ENCODE measurements at places on chromosomes 2 and 18.

DNA sequence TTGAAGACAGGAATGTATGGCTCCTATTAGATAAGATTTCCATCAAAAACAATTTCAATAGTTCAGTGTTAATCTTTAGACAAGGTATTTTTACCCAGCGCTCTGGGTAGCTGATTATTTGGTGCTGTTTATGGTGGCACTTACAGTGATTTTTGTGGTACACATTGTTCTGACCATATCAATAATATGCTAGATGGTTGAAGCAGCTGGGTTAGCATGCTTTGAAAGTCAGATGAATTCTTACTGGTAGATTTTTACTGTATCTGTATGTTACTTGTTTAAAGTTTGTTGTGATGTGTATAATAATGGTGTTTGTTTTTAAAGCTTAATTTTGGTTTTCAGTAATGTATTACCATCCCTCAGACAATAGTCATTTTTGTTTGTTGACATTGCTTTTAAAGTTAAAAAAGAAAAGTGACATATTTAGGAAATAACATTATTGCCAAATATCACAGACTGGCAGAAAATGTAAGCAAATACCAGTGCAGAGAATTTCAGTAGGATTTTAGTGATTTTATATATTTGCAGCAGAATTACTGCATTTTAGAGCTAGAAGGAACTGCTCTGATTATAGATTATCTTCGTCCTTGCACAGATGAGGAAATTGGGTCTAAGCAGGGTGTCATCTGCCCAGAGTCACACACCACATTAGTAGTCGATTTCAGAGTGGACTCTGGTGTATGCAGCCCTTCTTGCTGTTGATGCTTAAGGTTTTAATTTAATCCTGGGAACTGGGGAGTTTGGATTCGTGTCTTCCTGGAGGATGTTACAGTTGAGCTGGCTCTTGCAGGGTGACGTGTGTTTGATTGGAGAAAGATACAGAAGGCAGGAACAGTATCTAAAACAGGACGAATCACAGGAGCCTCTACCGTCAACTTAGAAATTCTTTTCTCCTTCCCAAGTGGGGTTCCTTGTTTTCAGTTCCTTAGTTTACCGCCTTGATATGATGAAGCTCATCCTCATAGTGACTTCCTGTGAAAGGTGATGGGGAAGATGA lies 6.6 kb downstream of the SOCS6 start:
- no peak for DNase-seq

DNA sequence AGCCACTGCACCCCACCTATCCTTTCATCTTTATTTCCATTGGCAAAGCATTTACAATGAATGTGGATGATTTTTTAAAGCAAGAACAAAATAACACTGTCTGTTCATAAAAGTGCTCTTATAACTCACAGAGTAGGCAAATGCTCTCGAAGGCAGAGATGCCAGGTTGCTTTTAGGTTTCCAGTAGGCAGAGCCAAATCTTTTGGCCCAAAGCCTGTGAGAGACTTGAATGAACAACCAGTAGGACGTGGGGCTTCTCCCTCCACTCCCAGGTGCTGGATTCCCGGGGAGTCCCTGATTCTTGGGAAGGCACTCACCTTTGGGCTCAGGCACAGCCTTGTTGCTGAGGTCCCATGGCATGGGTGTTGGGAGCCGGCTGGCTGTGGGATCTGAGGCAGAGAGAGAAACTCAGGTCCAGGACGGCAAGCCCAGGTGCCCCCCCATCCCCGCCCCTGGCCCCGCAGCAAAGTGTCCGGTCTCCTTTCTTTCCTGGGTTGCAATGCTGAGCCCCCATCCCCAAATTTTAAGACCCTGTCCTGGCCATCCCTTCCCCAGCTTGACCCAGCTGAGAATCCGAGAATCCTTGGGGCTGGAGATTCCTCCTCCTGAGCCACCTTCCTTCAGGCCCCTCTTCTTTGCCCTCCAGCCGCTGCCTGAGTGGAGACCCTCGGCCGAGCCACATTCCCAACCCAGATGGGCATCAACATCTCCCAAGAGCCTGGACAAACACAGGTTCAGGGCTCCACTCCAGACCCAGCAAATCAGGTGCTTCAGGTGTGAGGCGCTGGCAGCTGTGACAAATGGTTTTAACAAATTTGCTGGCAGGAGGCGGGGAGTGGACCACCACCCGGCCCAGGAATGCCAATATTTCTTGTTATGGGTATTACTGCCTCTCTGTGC lies 5.8 kb downstream of the NEURL3 start:
- no peak for DNase-seq

- DNase-seq, result no peak
These were observed 45.7 kb downstream of the PSD4 start for GRCh38 chr2:113219525-113219888.

DNA sequence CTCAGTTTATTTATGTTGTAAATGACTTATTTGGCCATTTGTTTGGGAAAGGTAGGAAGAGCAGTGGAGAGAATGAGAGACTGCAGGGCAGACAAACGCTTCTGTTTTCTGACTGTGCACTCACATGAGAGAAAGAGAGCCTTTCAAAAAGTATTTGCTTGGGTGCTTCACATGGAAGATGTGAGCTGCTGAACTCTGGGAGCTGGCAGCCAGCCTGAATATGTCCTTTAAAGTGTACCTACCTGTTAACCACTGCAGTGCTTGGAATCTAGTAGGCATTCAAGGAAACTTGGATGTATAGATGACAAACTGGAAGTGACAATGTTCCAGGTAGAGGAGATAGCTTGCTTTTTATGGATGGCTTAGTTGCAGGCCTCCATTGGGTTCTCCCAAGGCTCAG lies 68.8 kb downstream of the PTPRM start:
- no peak for DNase-seq

GRCh38 chr18:46570134-46570533 lies 86.9 kb downstream of the LOXHD1 start:
- DNase-seq, result no peak

DNA sequence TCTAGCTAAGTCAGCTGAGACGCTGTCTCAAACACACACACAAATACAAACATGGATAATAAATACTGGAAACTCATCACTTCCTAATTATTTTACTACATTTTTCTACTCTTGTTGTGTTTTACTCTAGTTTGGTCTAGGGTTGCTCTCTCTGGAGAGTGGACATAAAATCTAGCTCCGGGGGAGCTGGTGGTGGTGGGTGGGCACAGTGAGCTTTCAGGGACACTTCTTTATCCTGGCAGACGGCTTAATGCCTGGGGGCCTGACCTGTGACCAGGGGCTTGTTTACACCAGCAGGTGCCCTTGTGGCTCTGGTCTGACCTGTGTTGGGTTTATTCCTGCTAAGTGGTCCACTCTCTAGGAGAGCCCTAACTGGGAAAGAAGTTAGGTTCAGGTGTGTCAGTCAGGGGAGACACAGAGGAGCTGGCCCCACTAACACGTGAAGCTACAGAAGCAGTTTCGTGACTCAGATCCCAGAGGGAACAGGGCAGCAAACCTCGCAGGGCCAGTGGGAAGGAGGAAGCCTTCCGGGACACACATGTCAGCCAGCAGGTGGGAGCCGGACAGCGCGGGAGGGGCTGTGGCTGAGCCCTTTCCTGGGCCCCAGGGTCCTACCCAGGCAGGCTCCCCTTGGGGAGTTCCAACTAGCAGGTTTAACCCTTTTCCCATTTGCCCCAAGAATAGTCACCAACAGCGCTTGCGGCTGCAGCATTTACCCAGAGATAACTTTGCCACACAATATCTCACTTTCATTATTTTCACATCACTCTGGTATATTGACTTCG lies 22.5 kb upstream of the BOK start:
- no peak for DNase-seq

GRCh38 chr2:191204433-191204832 lies 40.8 kb upstream of the MYO1B start:
- no peak for DNase-seq

DNA sequence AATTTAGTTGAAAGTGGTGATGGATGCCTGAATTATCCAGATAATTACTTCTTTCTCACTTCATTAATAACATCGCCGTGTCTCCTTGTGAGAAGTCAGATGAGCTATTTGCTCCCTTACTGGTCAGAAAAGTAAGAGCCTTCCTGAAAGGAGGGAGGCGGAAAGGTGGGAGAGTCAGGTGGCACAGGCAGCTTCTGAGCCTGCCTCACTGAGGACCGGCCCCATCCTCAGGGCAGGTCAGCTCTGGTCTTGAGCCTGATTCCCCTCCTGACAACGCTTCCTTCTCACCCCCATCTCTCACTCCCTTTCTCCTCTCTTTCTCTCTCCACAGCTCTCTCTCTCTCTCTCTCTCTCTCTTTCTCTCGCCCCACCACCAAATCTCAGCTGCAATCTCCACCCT lies 10.1 kb upstream of the APOB start:
- no peak for DNase-seq

GRCh38 chr2:136164280-136164776 lies 46.4 kb upstream of the CXCR4 start:
- DNase-seq, result no peak

GRCh38 chr2:96470636-96471035 lies 34.5 kb downstream of the NEURL3 start:
- DNase-seq, result no peak

GRCh38 chr2:375270-375955 lies 87.5 kb upstream of the ALKAL2 start:
- DNase-seq, result no peak

GRCh38 chr2:71082402-71083252 lies 14.2 kb downstream of the NAGK start:
- DNase-seq, result no peak

DNA sequence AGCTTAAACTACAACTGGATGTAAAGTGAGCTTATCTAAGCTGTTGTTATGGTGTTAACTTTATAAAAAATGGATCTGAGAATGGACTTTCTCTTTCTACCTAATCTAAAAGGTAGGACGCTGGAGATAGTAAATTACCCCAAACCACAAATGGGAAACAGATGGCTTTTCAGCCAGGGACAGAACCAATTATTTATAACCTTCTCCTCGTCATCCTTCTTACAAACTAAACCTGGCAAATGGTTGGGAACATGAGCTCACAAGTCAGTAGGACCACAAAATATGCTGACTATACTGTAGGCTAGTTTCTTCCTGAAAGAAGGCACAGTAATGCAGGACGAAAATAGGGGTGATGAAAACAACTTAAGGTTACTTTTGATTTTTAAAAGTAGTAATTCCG lies 32.7 kb upstream of the ZDBF2 start:
- no peak for DNase-seq

DNA sequence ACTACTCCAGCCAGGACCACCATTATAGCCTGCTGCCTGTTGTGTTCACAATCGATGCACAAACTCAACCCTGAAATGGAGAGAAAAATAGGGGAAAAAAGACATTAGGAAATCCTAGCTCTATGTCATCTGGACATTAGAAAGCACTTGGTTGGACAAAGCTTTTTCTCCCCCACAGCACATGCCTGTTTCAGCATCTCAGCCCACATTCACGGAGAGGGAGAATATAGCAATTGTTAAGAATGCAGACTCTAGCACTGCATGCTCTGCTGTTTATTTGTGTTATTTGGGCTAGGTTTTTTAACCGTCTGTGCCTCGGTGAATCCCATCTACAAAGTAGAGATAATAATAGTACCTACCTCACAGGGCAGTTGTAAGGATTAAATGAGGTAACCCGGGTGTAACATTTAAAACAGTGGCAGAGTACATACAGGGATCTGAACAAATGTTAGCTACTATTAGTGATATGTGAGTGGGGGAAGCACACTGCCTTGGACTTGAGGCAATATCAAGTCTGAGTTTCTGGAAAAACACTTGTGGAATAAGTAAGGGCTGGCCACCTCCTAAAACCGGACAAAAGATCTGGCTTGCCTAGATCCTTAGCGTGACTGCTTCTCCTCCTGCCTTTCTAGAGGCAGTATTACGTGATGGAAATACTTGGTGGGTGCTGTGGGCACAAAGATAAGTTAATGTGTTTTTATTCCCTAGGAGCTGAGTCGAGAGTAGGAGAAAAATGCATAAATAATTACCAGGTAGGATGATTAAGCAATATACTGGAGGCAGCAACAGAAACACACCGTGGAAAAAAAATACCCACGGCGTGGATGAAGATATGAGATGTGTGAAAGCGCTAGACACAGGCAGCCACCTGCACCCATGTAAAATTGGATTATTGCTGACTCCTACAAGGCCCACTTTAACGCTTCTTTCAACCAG lies 1.0 kb upstream of the PPP1CB start:
- no peak for DNase-seq

DNA sequence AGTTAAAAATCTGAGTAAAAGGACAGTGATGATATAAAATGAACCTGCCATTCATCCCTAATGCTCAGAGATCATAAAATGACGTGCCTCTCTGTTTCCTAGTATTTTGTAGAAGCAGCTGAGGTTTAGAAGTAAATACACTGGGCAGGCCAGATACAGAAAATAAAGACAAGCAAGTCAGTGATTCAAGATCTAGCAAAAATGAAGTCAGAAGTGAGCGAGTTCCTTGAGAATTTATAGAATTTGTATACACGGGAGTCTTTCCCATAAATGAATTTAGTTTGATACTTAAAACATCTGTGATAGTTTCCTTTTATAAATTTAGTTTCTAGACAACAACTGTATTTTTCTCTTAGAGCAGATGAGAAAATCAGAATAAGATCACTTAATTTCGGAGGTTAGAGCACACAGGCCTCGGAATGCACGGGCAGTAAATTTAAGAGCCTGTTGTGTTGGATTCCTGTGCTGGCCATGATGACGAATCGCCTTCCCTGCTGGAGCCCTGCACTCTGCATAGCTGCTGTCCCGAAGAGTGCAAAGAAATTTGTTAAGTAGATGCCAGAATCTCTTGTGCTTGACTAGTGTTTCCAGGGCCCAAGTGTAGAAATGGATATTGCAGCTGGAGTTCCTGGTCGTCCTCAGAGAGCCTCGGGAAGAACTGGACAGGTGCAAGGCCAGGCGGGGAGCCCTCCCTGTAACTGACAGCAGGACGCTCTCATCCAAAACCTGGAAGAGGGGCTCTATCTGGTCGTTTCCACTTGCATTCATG lies 83.7 kb upstream of the RBM44 start:
- no peak for DNase-seq

DNA sequence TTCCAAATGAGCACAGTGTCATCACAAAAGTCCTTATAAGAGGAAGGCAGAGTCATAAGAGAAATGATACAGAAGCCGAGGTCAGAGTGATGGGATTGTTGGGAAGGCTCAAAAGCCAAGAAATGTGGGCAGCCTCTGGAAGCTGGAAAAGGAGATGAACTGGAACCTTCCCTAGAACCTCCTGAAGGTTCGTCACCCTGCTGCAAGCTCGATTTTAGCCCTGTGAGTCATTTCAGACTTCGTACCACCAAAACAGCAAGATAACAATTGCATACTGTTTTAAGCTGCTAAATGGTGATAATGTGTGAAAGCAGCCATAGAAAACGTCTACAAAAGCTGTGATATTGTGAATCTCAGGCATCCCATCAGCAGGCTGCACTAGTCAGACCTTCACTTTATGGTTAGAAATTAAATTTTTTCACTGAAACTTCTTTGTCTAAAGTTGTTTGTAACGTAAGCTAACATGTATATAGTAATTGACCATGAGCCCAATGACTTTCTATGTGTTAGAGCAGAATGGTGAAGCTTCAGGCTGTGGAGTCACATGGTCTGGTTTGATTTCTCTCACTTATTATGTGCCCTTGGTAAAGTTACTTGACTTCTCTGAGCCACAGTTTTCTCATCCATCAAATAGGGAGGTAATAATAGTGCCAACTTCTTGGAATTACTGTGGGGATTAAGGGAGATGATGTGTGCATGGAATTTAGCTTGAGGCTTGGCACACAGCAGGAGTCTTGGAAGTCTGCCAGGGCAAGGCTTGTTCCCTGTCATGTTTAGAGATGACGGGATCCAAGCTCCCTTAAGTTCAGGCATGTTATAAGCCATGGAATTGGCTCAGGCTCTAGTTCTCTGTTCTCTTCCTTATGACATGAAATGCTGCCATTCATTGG lies 132.0 kb upstream of the CCDC195 start:
- DNase-seq, result peak; percentile 76

- DNase-seq, result no peak
These were observed 164.0 kb upstream of the SIX3 start for GRCh38 chr2:44777537-44777936.

- DNase-seq, result no peak
These were observed 601.5 kb upstream of the GCFC2 start for GRCh38 chr2:76312236-76312635.
